ENCODE measurements at places on chromosomes 1 and 21. TPM values are rescaled to one million over a fixed set of nuclear protein-coding genes. Genes with fewer than 3 reads are reported as not detected.

Gene RNU1-3
- total RNA-seq, result 1,290 TPM

Gene ITGB2
- total RNA-seq, result 3.0 TPM

- H3K4me3 ChIP-seq, result no peak overlapping the region
- no peaks in the 10 kb centered on the region for H3K4me1 ChIP-seq
- no peaks in the 10 kb centered on the region for H3K27me3 ChIP-seq
- H3K27ac ChIP-seq, result no peak overlapping the region
- no peaks in the 10 kb centered on the region for H3K36me3 ChIP-seq
These were observed 36.3 kb downstream of the PDPN start for GRCh38 chr1:13619909-13620308.

GRCh38 chr1:66929691-66929998, 4.9 kb downstream of the MIER1 start:
- no peak for DNase-seq
- H3K4me3 ChIP-seq, result peak overlapping the region; percentile 89
- H3K27me3 ChIP-seq, result no peaks in the 10 kb centered on the region
- peaks cover 12% of the 10 kb centered on the region for H3K36me3 ChIP-seq

All from Panc1 (cell line).